ENCODE measurements at places on chromosomes 13 and 19. TPM values are rescaled to one million over a fixed set of nuclear protein-coding genes. Genes with fewer than 3 reads are reported as not detected.

ZNF835 gene
- 2.2 TPM for total RNA-seq

GRCh38 chr13:46288570-46289259, 77.0 kb downstream of the LRRC63 start:
- DNase-seq = no peak
- no peaks in the 10 kb centered on the region for H3K36me3 ChIP-seq
- no peaks in the 10 kb centered on the region for H3K27me3 ChIP-seq
- no peak overlapping the region for H3K4me3 ChIP-seq

DNA sequence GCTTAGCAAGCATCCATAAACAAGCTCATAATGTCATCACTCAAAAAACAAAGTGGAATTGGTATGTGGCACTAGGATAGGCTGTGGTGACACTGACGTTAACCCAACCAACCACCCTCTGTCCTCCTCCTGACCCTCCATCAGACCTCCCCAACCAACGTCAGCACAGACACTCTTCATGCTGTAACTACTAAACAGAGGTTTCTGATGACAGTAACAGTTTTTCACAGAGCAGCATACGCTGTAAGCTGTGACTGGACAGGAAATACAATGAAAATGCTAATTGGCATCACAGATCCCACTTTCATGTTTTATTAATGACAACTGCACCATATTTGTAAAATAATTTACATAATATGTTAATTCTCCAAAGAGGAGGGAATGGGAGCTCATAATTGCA, 238.0 kb downstream of the IRS2 start:
- DNase-seq = no peak
- H3K4me3 ChIP-seq = no peak overlapping the region
- H3K27me3 ChIP-seq = no peaks in the 10 kb centered on the region
- no peak overlapping the region for H3K27ac ChIP-seq

GRCh38 chr19:17871878-17872250, at the start of gene SLC5A5:
SLC5A5 (plus strand) TSS chr19:17871945; CDS start chr19:17872320, 375 bp downstream.
- H3K4me3 ChIP-seq = peak within 1 kb of the TSS; percentile 77
- no peaks in the 10 kb centered on the region for H3K36me3 ChIP-seq
- peaks cover 2% of the 10 kb centered on the region for H3K27me3 ChIP-seq

DHRS12 gene
- total RNA-seq = 6.6 TPM

GRCh38 chr13:51153527-51153926, 42.5 kb upstream of the C13orf42 start:
- no peak overlapping the region for H3K27ac ChIP-seq
- peaks cover 9% of the 10 kb centered on the region for H3K4me1 ChIP-seq
- H3K27me3 ChIP-seq = peaks cover 33% of the 10 kb centered on the region

DNA sequence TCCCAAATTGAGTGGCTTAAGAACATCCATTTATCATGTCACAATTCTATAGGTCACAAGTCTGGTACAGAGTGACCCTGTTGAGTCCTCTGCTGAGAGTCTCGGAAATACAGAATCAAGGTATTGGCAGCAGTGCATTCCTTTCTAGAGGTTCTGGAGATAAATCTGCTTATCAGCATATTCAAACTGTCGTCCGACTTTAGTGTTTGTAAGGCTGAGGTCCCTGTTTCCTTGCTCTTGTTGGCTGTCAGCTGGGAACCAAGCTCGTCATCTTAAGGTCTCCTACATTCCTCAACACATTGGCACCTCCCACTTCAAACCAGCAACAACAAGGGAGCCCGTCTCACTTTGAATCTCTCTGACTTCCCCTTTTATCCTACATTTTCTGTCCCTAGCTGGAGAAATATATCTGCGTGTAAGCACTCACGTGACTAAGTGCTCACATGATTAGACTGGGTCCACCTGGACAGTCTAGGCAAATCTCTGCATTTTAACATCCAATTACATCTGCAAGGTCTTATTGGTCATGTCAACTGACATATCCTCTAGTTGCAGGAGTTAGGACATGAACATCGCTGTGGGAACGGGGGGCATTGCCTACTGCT, 886.8 kb downstream of the PCDH9 start:
- no peaks in the 10 kb centered on the region for H3K4me1 ChIP-seq
- H3K36me3 ChIP-seq = no peaks in the 10 kb centered on the region
- H3K4me3 ChIP-seq = no peak overlapping the region
- DNase-seq = no peak
- no peak overlapping the region for H3K27ac ChIP-seq

DNA sequence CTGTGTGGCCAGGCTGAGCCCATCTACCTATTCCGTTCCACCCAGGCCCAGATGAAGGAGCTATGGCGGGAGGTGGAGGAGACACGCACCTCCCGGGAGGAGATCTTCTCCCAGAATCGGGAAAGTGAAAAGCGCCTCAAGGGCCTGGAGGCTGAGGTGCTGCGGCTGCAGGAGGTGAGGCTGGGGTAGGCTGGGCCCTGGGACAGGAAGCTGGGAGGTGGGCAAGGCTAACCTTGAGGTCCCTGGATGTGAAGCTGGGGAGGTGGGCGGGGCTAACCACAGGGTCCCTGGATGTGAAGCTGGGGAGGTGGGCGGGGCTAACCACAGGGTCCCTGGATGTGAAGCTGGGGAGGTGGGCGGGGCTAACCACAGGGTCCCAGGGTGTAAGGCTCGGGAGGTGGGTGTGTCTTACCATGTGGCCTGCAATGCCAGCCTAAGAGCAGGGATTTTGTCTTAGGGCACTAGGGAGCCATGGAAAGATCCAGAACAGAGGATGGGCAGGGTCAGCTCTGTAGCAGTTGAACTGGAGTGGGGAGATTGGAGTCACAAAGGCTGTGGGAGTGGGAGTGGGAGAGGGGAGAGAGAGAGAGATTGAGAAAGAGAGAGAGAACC, 36.9 kb downstream of the KCNC3 start:
- DNase-seq = no peak
- no peaks in the 10 kb centered on the region for H3K27me3 ChIP-seq
- H3K36me3 ChIP-seq = no peaks in the 10 kb centered on the region
- H3K4me1 ChIP-seq = no peaks in the 10 kb centered on the region
- H3K27ac ChIP-seq = no peak overlapping the region
- H3K4me3 ChIP-seq = no peak overlapping the region

GRCh38 chr13:37230346-37230745, 124.9 kb upstream of the CSNK1A1L start:
- no peak for DNase-seq
- H3K4me3 ChIP-seq = no peak overlapping the region
- H3K36me3 ChIP-seq = no peaks in the 10 kb centered on the region

GRCh38 chr13:84399320-84400085, 517.2 kb upstream of the SLITRK1 start:
- no peak overlapping the region for H3K4me3 ChIP-seq
- H3K27ac ChIP-seq = no peak overlapping the region
- no peaks in the 10 kb centered on the region for H3K4me1 ChIP-seq

All from activated CD8-positive, alpha-beta memory T cell treated with anti-CD3 and anti-CD28 coated beads, Interleukin-2, amount 10 ng/mL, durations not matched to agents 7 days and 5 days (primary cell).